ENCODE measurements at places on chromosomes 5 and 9.

DNA sequence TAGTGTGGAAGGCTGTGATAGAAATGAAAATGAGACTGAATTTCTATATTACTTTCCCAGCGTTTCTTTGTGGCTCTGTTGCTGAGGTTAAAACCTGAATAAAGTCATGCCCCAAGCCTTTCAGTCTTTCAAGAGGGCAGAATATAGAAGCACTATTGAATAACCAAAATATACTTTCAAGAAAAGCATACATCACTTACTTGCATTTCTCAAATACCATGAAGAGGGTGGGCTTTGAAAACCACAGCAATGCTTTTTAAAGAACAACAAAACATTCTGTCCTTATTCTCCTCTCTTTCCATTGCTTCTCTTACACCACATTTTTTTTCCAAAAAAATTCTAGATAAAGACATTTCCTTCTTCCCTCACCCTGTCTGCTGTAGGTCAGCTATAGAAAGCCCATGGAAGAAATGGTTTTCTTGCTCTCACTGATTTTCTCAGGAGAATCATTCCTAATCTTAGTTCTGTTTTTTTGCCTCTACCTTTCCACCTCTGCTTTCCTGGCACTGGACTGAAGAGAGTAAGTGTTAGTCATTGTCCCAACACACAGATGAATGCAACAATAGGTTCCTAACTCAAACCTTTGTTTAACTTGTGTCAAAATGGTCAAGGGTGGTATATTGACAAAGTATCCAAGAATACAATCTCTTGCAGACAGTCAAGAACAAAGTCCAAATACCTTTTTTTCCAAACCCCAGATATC lies 51.6 kb downstream of the NUDT12 start:
- peak; percentile 16 for DNase-seq

- peak; percentile 33 for DNase-seq
Observed at GRCh38 chr9:22452415-22453010, 5.9 kb downstream of the DMRTA1 start.

DNA sequence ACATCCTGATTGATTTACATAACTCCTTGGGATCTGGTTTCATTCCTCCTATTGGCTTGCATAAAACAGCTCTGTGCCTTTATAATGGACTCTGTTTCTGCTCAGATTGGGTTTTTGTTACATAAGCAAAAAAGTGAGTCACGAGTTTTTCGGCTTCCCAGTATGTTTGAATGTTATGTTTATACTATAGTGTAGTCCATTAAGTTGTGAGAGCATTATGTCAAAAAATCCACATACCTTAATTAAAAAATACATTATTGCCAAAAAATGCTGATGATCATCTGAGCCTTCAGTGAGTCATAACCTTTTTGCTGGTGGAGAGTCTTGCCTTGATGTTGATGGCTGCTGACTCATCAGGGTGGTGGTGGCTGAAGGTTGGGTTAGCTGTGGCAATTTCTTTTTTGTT lies 144.6 kb downstream of the CCDC171 start:
- peak; percentile 86 for DNase-seq

- DNase-seq = no peak
Observed at GRCh38 chr5:66326276-66326675, 182.2 kb downstream of the SREK1 start.

- no peak for DNase-seq
Observed at GRCh38 chr5:137831526-137831925, 36.1 kb upstream of the MYOT start.

- no peak for DNase-seq
Observed at GRCh38 chr9:136722093-136722968, 10.0 kb downstream of the DIPK1B start.

- peak; percentile 58 for DNase-seq
Observed at GRCh38 chr9:111621895-111622480, 9.1 kb upstream of the DNAJC25 start.

DNA sequence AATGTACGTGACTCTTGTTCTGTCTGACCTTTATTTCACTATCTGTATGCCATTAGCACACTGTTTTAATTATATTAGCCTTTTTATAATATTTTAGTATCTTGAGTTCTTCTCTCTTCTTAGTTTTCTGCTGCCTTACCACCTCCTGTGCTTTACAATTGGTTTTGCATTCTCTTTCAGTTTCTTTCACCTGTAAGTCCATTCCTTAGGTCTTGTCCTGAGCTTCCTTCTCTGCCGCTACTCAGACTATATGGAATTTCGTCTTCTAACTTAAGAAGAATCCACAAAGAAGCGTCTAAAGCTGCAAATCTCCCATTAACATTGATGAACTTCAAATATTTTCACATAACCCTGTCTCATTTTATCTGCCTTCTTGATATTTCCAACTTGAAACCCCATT lies 642.9 kb downstream of the MAT2B start:
- DNase-seq = no peak
